A172 (cell line): ENCODE measurements at places on chromosomes 6 and 20. TPM values are rescaled to one million over a fixed set of nuclear protein-coding genes. Genes with fewer than 3 reads are reported as not detected.

DNA sequence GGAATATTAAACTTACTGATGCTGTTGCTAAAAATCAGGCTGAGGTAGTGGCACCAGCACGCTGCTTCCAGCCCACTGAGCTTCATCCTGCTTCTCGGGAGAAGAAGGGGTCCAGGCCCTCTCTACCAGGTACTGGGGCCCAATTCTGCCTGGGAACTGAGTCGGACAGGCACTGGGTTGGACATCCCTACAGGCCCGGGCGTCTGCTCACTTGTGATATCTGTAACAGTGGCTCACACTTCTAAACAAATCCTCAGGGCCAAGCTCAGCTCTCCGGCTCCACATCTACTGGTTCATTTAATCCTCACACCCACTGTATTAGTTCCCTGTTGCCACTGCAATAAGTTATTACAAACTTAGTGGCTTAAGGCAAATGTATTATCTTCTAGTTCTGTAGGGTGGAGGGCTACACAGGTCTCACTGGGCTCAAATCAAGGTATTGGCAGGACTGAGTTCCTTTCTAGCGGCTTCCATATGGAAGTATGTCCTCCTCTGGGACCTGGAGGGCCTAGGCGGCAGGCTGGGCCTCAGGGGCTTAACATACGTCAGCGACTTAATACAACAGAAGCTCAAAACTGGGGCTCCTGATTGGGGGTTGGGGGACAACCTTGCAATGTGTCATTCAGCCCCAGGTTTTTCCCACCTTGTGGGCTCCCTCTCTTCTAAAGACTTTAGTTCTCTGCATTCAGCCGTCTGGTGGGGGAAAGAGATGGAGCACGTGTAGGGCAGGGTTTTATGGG is 1.6 kb upstream of the KCNK15 start:
- no peak for DNase-seq

ZNF311 gene
- 0.72 and 1.2 TPM in 2 replicates for total RNA-seq

DNA sequence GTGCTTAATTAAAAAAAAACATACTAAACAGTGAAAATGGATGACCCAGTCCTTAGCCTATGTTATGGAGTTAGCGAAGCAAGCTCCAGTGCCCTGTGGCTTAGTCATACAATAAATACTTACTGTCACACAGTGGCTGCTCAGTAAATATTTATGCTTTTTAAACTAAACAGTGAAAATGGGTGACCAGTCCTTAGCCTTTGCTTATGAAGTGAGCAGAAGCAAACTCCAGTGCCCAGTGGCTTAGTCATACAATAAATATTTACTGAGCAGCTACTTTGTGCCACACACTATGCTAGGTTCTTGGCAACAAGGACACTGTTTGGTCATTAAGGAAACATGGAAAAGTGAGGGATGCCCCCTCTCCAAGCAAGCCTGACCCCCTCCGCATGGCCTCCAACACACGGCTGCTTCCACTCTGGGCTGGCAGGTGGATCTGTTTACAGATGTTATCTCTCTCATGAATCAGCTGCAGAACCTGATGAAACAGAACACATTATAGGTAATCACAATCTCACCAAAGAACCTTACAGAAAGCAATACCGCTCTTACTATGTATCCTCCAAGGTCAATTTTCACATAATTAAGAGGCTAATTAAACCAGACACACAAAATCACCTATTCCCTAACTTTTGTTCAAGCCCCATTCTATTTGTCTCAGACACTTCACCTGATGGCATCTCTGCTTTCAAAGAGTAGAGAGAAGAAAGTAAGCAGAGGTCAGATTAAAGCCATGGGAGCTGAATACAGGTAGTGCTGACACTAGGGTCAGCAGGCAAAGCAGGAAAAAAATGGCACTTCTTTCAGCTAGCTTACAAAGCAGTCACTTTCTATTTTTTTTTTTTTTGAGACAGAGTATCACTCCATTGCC is 27.3 kb downstream of the CDK5RAP1 start:
- DNase-seq: peak; percentile 96

HCRTR2 gene
- not detected in 2 replicates for total RNA-seq
